ENCODE measurements at places on chromosomes 3 and 15.

DNA sequence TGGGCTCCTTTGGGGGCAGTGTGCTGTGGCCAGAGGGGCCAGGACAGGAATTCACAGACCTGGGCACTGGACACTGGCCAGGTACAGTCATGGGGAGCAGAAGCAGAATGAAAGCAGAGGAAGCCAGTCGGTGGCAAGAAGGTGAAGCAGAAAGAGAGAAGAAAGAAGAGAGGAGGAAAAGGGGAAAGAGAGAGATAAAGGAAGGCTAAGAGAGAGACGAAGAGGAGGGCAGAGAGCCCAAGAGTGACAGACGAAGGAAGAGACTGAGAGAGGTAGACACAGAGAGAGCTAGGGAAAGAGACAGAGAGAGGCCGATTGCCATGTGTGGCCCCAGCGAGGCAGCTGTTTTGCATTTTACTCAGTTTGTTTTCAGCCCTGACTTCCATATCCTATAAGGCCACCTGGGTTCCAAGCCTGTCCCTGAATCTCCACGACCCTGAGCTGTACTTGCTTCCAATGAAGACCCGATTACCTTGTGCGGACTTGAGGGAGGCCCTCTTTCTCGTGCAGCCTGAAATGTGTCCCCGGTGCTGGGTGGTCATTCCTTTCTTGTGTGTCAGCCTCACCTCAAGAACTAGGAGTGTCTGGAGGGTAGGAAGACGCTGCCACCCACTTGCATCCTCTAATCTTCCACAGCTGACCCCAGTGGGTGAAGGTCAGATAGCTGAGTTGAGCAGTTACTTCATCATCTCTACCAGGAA, 73.9 kb downstream of the LSM3 start:
- no peak for ATAC-seq

DNA sequence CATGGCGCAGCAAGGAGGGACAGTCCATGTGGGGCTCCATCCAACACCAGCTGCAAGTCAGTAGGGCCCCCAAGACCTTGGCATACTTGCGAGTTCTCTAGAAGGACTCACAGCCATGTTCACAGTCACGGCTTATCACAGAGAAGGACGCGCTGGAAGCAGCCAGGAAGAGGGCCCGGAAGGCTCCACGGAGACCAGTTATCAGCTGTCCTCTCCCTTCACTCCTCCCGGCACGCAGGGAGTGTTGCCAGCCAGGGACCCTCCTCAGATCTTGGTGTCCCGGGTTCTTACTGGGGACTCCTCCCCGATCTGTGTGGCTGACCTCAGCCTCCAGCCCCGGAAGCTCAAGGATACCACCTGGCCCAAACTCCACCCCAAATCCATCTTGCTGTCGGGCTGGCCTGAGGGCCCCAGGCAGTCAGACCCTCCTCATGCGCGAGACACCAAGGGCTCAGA, 68.0 kb downstream of the SLTM start:
- ATAC-seq, result no peak

GRCh38 chr3:83890039-83890762, 1068.6 kb upstream of the CADM2 start:
- ATAC-seq, result no peak

- no peak for ATAC-seq
Measured at GRCh38 chr3:164094546-164094945, 983.8 kb downstream of the SI start.

GRCh38 chr15:61528581-61528910, 299.4 kb upstream of the RORA start:
- no peak for ATAC-seq

GRCh38 chr3:114092151-114093015, 35.8 kb downstream of the QTRT2 start:
- ATAC-seq, result no peak

DNA sequence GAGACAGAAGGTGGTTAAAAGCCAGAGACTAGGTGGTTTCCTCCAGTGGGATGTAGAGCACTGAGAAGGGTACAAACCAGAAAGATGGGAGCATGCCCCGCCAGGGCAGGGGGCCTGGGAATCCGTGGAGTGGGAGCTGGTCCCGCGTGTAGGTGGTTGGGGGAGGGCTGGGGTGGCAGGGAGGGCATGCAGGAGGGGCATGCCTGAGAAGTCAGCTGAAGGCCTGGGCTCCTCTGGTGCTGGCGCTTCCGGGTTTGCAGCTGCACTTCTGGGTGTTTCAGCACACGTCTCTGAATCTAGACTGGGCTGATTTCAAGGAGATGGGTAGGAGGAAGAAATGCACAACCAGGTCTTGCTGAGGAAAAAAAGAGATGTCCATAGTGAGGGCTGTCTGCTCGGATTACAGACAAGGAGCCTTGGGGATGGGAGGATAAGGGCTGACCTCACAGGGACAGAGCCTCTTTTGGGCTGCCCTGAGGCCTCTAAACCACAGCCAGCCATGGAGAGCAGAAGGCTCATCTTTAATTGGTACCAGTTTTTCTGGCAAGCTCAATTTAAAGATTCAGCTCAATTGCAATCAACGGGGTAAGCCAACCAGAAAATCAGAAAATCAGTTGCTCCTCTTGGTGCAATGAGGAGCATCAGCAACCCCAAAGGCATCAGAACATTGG, 151.9 kb downstream of the FAM43A start:
- no peak for ATAC-seq

DNA sequence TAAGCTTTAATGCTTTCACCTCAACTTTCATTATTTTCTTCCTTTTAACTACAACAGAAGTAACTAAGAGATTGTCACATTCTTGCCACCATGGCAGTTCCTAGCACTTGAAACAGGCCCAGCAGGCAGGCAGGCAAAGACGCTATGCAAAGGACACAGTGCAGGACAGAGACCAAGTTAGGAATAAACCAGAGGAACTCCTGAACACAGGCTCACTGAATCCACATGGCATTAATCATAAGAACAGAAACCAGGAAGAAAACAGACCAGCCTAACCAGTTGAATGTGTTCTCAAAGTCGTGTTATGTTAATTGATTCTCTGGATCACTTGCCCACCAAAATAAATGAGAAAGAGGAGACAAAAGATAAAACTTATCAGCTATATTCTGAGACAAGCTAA, 397.6 kb downstream of the TBL1XR1 start:
- no peak for ATAC-seq

DNA sequence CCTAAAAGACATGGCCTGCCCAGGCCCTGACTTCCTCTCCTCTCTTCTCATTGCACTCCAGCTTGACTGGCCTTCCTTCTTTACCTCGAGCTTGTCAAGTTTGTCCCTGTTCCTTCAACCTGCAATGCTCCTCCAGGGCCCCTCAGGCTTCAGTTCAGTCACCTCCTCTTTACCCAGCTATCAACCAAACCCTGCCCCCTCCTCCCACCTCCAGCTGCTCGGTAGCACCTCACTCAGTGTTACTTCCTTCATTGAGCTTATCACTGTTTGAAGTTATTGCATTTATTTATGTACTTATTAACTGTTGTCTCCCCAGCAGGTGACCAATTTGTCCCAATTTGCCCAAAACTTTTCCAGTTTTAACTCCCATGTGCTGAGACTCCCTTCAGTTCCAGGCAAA, 95.8 kb upstream of the UBE2E1 start:
- ATAC-seq, result no peak

GRCh38 chr3:57889807-57890206, 118.4 kb upstream of the FLNB start:
- ATAC-seq, result no peak

DNA sequence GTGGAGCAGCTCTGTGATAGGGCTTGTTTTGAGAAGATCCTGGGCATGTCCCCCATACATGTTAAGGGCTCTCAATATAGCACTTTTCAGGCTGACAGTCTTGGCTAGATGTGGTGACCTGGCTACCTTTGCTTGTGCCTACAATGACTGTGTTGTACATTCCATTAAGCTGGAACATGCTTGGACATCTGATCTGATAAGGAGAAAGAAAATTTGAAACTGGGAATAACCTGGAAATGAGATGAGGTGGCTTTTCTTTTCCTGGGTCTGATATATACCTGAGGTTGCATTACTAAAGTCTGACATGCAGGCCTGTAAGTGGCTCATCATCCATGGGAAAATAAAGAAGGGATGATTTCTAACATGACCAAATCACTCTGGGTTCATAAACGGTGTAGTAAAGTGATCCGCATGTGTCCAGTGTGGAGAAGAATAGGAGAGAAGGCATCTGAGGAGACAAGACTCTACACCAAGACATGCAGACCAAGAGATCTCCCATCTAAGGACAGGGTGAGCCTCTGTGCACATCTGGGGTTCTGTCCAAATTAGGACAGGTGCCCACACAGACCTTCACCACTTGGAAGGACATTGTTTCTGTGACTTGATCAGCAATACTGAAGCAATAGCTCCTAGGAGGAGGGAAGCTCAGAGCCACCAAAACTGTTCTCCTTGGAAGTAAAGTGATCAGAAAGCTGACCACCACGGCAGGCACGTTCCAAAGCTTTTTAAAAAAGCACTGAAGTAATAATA, 62.0 kb downstream of the KLHL6 start:
- no peak for ATAC-seq

- peak; percentile 62 for ATAC-seq
Measured at GRCh38 chr15:60371175-60372051, 26.4 kb downstream of the ANXA2 start.

- no peak for ATAC-seq
Measured at GRCh38 chr3:139308560-139308959, 35.3 kb upstream of the MRPS22 start.

DNA sequence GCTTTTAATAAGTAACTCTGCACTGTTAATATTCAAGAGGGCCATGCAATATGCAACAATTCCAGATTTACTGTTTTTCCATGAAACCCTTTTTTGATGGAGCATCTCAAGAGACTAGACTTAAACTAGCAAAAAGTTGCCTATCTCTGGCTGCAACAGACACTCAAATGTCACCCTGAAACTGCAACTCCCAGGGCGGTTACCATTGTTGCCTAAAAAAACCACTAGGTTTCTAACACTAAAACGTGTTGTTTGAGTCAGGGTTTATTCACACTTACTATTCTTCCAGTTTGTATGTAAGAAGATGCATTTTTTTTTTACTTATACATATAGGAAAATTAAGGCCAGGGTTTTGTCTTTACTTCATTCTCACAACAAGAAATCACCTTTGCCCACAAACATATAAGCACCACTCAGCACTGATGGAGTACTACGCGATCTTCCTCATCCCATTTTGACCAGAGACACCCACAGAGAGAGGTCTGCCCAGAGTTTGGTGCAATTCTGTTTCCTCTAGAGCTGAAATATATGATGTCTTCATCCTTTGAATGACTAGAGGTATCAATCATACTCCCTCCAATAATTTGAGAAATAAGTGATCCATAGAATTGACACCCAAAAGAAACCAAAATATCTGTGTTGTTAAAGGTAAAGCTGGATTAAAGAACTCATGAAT, 124.0 kb upstream of the SNTN start:
- no peak for ATAC-seq

- no peak for ATAC-seq
Measured at GRCh38 chr15:41561777-41562145, 2.7 kb downstream of the TYRO3 start.

GRCh38 chr3:124429129-124429815, 301.0 kb upstream of the UMPS start:
- ATAC-seq, result no peak

- no peak for ATAC-seq
Measured at GRCh38 chr15:74458473-74458872, 2.5 kb downstream of the UBL7 start.

GRCh38 chr15:43871835-43872234, 45.0 kb downstream of the WDR76 start:
- ATAC-seq, result no peak

- no peak for ATAC-seq
Measured at GRCh38 chr3:47244531-47245100, 38.0 kb downstream of the KIF9 start.

DNA sequence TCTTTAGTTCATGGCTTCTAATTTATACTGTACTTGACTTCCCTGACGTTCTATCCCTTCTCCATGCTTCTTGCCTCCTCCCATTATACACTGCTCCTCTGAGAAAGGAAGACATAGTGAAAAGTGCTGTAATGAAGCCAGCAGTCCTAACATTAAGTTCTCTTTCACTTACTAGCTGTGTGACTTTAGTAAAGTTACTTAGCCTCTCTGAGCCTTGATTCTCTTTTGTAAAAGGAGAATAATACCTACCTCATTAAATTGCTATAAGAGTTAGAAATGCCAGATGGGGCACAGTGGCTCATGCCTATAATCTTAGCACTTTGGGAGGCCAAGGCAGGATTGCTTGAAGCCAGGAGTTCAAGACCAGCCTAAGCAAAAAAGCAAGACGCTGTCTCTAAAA, 18.8 kb upstream of the IGF2BP2 start:
- ATAC-seq, result no peak

DNA sequence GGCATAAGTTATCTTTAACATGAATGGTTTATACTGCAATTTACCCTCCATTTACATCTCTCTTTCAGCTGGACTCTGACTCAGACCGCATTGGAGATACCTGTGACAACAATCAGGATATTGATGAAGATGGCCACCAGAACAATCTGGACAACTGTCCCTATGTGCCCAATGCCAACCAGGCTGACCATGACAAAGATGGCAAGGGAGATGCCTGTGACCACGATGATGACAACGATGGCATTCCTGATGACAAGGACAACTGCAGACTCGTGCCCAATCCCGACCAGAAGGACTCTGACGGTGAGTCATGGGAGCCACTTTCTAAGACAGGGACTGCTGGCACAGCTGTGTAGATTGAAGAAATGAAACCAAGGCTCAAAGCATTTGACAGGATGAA, 11.6 kb downstream of the THBS1 start:
- ATAC-seq, result no peak

DNA sequence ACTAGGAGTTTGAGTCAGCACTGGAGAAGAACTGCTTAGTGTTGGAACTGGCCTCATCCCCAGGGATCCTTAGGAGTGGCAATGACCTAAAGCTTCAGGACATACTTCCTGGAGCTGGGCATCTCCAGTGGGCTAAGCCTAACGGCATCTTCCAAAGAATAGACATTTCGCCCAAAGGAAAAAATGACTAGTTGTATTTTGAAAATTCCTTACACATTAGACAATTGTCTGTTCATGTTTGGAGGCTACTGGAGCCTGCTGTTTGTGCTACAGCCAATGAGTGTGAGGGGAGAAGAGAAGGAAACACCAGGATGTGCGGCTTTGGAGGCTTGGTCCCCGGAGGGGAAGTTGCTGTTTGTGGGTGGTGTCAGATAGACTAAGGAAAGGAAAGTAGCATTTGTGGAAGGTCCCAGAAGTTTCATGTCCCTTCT, 77.6 kb downstream of the POLR2M start:
- ATAC-seq, result no peak

DNA sequence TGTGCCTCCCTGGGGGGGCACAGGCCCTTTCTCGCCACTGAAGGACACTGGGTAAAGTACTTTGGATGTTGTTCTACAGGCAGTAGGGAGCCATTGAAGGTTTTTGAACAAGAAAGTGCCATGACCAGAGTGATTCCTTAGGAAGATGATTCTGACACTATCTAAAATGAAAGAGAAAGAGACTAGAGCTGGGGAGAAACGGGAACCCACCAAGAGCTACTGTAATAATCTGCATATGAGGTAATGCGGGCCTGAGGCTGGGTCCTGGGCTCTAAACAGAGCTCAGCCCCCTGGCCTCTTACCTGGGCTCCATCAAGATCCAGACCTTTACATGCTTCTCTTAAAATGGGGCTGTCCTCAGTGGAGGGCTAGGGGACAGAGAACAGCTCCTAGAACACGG, 24.9 kb downstream of the GRK7 start:
- ATAC-seq, result no peak
